ENCODE measurements at places on chromosomes 3 and 15. TPM values are rescaled to one million over a fixed set of nuclear protein-coding genes. Genes with fewer than 3 reads are reported as not detected.

Gene GHSR
- polyA plus RNA-seq: not detected

Gene TUSC7
- polyA plus RNA-seq: not detected

Gene OSTN
- polyA plus RNA-seq: 1.4 TPM

Gene NR1I2
- 0.43 TPM for polyA plus RNA-seq

Gene IGF1R
- polyA plus RNA-seq: 18.3 TPM

Gene GPR156
- 2.7 TPM for polyA plus RNA-seq

GRCh38 chr3:120552184-120553172, 43.7 kb upstream of the NDUFB4 start:
- DNase-seq: no peak

DNA sequence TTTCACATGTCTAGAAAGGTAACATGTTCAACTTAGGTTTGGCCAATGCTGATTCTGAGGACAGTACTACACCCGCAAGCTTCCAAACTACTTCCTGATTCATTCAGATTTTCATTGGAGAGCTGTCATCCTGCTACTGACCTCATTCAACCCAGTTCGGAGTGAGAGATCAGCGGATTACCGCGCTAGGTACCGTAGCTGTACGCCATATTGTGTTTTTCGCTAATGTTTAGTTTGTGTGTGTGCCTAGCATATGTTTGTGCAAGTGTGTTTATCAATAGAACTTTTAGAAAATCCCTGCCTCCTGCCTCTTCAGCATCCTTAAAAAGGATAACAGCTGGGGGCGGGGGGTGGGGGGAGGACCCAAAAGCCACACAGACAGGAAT, 1.1 kb downstream of the ZBTB20 start:
- peak; percentile 67 for DNase-seq
